ENCODE measurements at places on chromosomes 7 and 10.
A peak's percentile ranks its signal among the peaks of the same experiment; 100 is the strongest.

DNA sequence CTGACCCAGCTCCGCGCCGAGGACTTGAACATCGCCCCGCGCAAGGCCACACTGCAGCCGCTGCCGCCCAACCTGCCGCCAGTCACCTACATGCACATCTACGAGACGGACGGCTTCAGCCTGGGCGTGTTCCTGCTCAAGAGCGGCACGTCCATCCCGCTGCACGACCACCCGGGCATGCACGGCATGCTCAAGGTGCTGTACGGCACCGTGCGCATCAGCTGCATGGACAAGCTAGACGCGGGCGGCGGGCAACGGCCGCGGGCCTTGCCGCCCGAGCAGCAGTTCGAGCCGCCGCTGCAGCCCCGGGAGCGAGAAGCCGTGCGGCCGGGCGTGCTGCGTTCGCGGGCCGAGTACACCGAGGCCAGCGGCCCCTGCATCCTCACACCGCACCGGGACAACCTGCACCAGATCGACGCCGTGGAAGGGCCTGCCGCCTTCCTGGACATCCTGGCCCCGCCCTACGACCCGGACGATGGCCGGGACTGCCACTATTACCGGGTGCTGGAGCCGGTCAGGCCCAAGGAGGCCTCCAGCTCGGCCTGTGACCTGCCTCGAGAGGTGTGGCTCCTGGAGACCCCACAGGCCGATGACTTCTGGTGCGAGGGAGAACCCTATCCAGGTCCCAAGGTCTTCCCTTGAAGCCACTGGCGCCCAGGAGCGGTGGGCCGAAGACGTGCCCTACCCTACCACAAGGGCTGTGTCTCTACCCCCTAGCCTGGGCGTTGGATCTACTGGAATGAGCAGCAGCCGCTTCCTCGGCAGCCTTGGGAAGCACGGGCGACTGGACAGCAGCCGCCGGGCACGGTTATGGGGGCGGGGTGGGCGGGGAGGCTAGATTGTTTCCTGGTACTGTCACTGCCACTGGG lies 945 bp downstream of the ADO start:
- no peak for DNase-seq

- no peak for DNase-seq
Observed at GRCh38 chr10:62735464-62736167, 68.9 kb upstream of the ADO start.

GRCh38 chr7:36670585-36671431 lies 53.5 kb downstream of the AOAH start:
- peak; percentile 3 for DNase-seq

DNA sequence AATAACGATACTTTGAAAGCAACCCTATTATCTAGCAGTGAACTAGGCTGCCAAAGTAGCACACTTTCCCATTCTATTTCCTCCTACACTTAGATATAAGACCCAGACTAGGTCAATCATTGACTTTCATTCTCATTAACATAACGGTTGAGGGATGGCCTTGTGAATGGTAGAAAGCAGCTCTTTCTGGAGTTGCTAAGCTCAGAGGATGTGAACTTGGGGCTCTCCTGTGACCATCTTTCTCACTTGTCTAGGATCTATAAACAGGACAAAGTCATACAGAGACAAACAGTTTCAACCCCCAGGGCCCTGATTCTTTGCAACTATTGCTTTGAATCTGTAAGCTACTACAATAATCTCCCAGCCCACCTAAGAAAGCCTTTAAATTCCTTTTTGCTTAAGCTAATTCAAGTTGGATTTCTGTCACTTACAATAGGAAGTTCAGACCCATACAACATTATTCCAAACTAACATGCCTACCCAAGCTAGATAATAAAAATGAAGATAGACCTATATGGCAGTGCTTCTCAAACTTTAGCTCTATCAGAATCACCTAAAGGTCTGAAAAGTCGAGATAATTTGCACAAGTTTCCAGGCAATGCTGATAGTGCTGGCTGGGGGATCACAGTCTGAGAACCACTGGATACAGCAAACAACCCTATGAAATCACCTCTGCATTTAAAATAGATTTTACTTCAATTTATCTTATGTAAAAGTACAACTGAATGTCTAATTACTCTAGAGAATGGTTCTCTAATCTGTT lies 16.7 kb downstream of the P4HA1 start:
- no peak for DNase-seq

All from esophagus squamous epithelium (tissue), 5 donors.